H9 (cell line): ENCODE measurements at places on chromosomes 7 and 10. TPM values are rescaled to one million over a fixed set of nuclear protein-coding genes. Genes with fewer than 3 reads are reported as not detected.

NEURL1 gene
- total RNA-seq: 0.92 and 1.2 TPM in 2 replicates

TMEM176A gene
- total RNA-seq: not detected in 2 replicates

TMEM130 gene
- 1.1 and 1.7 TPM in 2 replicates for total RNA-seq

TNPO3 gene
- 88.3 and 90.1 TPM in 2 replicates for total RNA-seq

NEUROG3 gene
- not detected in 2 replicates for total RNA-seq

HABP2 gene
- total RNA-seq: not detected in 2 replicates

SPDYE9 gene
- total RNA-seq: not detected in 2 replicates

GTF2IRD1 gene
- total RNA-seq: 34.3 and 39.9 TPM in 2 replicates

ARPC1A gene
- total RNA-seq: 169 TPM in 2 replicates

LRIT1 gene
- total RNA-seq: not detected in 2 replicates

TRPV5 gene
- not detected in 2 replicates for total RNA-seq

DNA sequence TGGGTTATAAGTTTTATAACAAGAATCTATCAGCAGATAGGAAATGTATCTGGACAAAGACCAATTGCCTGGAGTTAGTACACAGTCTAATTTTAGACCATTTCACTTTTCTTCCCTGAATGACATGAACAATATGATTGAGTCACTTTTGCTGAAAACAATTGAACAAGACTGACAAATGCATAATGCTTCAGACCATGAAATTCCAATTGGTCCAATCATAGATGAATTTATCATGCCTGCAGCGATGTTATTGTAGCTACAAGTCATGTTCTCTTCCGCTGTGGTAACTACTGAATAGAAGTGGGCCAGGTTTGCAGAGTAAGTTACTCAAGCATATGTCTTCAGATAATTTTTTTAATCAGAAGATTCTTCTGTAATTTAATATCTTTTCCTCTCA lies 73.4 kb downstream of the VSTM2A start:
- no peak for DNase-seq

DNA sequence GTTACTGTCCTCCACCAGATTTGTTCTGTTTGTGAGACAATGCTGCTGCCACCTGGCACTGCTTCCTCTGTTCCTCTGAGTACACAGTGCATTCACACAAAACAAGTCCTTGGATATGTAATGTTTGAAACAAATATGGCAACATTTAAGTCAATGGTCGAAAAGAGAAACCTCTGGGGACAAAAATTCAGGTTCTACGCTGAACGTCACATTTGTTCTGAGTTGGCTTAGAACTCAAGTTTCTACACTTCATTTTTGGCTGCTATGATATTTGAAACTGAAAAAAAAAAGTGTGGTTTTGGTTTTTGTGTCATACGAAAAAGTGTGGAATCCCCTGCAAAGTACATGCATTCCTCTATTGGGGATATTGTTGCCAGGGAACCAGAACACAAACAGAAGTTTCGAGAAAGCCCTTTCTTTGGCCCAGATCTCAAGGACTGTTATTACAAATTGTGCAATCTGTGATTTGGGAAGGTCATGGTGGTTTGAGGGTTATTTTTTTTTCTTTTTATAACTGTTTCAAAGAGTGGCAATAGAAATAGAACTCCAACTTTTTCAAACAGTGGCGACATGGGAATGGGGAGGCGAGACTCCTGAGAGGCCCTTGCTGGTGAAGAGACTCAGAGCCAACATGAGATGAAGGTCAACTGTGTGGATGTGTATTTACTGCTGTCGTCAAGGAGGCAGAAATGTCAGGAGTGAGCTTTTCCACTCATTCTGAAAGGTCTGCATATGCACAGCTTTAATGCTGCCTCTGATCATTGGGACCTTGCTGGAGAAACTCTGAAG lies 127.5 kb downstream of the CUBN start:
- no peak for DNase-seq

GRCh38 chr7:84981055-84981976 lies 205.5 kb downstream of the SEMA3D start:
- no peak for DNase-seq

GRCh38 chr10:89627830-89628229 lies 17.2 kb downstream of the PANK1 start:
- no peak for DNase-seq

DNA sequence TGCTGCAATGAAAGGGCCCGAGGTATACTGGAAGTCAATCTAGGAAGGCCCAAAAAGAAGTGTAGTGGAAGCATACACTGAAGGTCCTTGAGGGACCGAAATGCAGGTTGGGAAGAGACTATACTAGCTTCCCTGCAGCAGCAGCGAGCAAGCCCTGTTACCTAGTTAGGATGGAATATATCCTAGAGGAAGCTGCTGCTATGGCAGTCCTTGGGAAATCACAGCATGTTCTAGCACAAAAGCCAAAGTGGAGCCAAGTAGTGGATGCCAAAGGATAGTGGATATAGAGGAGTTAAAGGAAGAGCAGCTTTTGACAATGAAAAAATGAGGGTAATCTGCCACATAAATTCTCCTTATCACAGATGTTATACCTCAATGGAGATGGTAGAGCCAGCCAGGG lies 123.8 kb upstream of the STARD3NL start:
- no peak for DNase-seq

- peak; percentile 22 for DNase-seq
These were observed 156.5 kb downstream of the WDR37 start for GRCh38 chr10:1212571-1213141.

GRCh38 chr7:106520962-106521514 lies 139.9 kb downstream of the CCDC71L start:
- DNase-seq: peak; percentile 32

GRCh38 chr10:58588673-58589265 lies 76.1 kb downstream of the BICC1 start:
- peak; percentile 62 for DNase-seq

- peak; percentile 48 for DNase-seq
These were observed 51.9 kb upstream of the FAM180A start for GRCh38 chr7:135800560-135800959.

GRCh38 chr7:20293336-20293735 lies 37.4 kb upstream of the ITGB8 start:
- no peak for DNase-seq

- DNase-seq: no peak
These were observed 115.9 kb upstream of the EEPD1 start for GRCh38 chr7:36037121-36037662.

DNA sequence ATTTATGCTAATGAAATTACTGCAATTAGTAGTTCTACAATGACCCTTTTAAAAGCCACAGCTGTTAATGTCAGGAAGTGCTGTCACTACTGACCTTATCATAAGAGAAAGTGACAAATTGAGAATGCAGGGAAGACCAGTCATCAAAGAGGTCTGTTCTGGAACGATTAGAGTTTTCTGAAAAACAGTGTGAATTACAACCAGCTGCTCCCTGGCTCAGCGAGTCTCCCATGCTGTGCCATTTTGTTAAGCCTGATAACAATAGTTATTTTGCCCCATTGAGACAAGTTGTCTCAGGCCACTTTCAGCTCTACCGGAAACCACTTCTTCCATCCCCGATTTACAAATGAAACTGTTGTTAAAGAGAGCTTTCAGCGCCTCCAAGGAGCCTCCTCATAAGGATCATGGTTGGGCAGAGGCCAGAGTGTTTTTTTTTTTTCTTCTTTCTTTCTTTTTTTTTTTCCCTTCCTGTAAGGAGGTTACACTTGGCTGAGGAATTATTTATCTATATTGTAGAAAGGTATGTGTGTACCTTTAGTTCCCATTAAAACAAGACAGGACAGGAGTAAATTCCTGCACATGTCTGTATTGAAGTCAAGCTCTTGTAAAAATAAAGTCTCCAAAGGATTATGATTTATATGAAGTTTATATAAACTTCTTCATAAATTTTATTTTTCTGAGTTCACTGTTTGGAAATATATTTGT lies 173.6 kb downstream of the CDCA7L start:
- peak; percentile 64 for DNase-seq

GRCh38 chr10:96517284-96517683 lies 3.6 kb upstream of the TLL2 start:
- no peak for DNase-seq

GRCh38 chr7:1593091-1593866 lies 23.4 kb upstream of the PSMG3 start:
- peak; percentile 52 for DNase-seq

GRCh38 chr7:29955799-29956486 lies 33.7 kb downstream of the SCRN1 start:
- no peak for DNase-seq

- DNase-seq: no peak
These were observed 313.5 kb downstream of the TCERG1L start for GRCh38 chr10:130998046-130998435.

GRCh38 chr10:56881218-56881617 lies 520.2 kb upstream of the ZWINT start:
- DNase-seq: no peak

- DNase-seq: no peak
These were observed 117.3 kb upstream of the ZNF438 start for GRCh38 chr10:31148951-31149350.

DNA sequence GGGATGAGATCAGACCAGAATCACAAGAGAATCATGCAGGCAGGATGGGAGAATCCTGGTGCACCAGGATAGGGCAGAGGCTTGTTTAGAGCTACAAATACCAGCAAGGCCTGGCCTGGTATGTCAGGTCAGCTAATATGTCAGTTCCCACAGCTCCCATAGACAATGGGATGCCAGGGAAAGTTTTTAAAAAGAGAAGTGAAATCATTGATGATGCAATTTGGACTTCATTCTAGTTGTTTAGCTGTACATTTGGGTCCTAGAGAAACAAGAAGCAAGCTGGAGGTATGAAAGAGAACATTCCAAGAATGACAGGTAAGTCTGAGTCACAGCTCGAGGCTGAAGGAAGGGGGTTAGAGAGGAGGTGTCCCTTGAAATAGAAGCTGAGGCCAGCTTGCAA lies 45.2 kb downstream of the GPR141 start:
- no peak for DNase-seq

DNA sequence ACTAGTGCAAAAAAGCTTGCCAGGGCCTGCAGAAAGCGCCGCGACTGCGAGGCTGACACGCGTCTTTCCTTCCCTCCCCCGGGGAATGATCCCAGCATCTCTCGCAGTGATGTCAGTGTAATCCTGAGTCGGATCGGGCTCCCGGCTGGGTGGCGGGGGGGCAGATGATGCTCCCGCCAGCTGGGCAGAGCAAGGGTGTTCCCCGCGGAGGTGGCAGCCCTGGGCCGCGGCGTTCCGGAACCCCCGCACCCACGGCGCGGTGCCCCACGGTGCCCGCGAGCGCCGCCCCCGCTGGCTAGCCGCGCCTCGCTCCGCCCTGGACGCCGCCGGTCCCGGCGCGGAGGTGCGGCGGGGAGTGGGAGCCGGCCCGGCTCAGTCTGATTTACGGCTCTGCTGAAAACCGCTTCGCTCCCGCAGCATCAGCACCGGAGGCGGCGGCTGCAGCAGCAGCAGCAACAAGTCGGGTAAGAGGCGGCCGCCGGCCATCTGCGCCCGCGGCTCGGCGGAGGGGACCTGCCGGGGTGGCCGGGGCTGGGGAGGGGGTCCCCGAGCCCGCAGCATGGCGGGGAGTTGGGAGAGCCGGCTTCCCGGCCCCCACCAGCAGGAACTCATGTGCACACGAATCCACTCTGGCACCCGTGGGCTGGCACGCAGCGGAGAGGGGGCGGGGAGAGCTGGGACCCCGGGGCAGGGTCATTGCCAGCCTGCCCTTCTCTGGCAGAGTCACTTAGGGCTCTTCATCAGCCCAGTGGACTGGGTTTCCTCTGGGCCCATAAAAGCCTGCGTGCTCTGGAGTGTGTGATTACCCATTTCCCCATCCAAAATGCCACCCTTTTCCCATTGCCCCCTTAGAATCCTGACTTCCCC lies at the start of gene ZNF365:
Gene ZNF365, plus strand, starts transcription at position 375 of the 867 bp plus-strand sequence. CDS start 1,825 bp downstream, outside the sequence.
- DNase-seq: peak; percentile 56

GRCh38 chr10:63466144-63466935 lies 563 bp upstream of the JMJD1C start:
- peak; percentile 62 for DNase-seq

- no peak for DNase-seq
These were observed 77.0 kb downstream of the OAT start for GRCh38 chr10:124341768-124342135.

GRCh38 chr10:44240584-44241205 lies 144.2 kb downstream of the CXCL12 start:
- no peak for DNase-seq

- DNase-seq: peak; percentile 15
These were observed 11.2 kb upstream of the CRYGN start for GRCh38 chr7:151451156-151451555.

DNA sequence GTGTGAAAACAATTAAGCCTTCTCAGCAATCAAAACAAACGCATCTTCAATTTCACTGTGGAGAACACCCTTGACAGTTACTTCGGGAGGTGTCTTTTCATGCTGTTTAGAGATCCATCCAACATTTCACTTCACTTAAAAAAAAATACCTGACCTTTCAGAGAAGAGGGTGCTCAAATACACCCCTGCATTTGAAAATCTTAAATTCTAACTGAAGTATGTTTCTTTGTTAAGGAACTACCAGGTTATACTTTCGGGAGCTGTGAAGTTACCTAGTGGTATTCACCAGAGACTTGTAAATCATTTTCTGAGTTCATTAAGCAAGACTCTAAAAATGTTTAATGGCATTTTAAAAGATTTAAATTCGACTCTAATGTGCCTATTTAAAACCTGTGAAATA lies 38.8 kb downstream of the CNPY1 start:
- DNase-seq: no peak

- DNase-seq: no peak
These were observed 51.8 kb downstream of the MARCHF5 start for GRCh38 chr10:92342796-92343195.

DNA sequence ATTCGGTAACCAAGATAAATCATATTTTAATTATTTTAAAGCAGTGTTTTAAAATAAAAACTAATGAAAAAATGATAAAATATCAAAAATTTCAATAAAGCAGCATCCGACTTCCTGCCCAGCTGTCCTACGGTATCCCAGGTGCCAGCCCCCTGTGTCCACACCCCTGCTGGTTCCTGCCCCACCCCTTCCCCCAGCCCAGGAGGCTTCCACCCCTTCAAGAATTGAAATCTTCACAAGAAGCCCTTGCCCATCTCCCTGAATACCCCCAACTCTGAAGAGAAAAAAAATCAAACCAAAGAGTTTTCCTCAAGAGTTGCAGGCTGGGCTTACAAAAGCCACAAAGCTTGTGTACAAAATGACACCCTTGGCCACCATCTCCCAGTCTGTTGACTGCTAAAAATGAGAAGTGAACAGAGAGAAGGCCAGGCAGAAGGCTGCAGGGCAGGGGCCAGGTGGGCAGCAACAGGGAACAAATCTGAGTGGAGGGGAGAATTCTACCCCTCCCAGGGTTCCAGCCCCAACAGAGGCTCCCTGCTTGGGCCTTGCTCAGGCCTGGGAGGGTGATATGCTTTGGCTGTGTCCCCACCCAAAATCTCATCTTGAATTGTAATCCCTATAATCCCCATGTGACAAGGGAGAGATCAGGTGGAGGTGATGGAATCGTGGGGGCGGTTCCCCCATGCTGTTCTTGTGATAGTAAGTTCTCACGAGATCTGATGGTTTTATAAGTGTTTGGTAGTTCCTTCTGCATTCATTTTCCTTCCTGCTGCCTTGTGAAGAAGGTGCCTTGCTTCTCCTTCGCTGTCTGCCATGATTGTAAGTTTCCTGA lies 14.5 kb downstream of the GPRIN2 start:
- no peak for DNase-seq
